ENCODE measurements at places on chromosomes 11 and 22.

DNA sequence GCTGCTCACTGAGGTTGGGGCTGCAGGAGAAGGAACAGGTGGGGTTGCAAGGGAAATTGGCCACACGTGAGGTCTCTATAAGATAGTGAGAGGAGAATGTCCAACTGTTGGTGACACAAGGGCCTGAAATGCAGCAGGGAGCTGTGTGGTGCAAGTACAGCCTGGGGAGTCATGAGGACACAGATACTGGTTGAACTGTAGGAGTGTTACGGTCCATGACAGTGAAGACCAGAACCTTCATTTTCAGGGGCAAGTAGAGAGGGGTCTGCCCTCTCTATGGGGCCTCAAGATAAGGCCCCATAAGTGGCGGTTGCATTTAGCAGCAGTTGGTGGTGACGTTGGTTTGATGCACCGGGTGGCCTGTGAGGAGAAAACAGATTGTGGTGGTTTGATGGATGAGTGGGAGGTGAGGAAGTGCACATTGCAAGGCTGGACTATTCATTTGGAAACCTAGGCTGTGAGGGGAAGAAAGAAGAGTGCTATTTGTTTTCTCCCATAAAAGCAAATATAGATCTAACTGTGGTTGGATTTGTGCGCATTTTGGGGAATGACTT, 39.4 kb downstream of the MICAL2 start:
- no peak for DNase-seq

- no peak for DNase-seq
Observed at GRCh38 chr22:22940961-22941605, 53.5 kb downstream of the IGLL5 start.

- no peak for DNase-seq
Observed at GRCh38 chr11:34331736-34332135, 26.1 kb downstream of the ABTB2 start.

DNA sequence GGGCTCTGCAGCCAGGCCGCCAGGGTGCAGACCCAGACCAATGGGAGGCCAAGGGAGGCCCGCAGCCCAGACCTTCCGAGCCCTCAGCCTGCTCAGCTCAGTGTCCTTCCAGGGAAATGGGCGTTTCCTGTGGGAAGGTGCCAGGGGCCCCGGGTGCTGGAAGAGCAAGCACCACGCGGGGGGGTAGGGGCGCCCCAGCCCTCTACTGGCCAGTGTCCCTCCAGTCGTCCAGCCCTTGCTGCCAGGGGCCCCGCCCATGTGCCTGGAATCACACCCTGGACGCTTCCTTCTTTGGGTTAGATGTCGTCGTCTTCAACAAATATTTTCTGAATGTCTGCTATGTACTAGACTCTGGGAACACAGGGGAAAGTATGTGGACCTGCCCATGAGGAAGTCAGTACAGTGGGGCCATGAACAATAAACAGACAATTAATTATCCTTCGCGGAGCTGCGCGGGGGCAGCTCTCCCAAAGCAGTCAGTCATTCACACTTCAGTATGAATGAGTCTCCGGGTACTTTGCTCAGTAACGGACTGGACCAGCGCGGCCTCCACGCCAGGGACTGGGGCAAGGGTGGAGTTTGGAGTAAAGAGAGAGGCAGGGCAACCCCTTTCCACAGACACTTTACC, 60.2 kb downstream of the CDKN1C start:
- DNase-seq = no peak

DNA sequence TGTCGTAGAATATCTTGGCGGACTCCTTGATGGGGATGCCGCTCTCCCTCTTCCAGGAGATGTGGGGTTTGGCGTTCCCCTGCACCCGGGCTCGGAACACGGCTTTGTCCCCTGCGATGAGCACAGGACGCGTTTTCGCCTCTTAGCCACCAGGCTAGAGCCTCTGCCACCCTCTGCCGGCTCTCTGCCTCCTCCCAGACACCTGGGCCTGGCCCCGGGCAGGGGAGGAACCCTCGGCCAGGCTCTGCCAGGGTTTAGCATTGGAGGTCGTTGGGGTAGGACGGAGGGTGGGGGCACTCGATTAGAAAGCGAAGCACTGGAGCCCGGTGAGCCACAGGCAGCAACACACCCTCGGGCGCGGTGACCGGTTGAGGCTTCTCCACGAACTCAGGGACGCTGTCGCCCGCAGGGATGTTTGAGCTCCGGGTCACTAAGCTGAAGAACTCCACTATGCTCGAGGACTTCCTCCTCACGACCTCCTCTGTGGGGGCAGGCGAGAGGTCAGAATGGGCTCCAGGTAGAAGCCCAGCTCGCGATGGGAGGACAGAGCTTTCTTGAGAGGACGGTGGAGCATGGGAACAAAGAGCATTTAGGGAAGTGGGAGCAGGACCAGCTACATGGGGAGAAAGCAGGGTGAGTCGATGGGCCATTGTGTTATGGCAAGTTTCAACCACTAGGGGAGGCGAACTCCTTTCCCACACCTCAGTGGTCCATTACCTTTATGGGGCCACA, 4.3 kb downstream of the IGSF22 start:
- no peak for DNase-seq

GRCh38 chr11:2315395-2316168, 13.8 kb downstream of the TSPAN32 start:
- DNase-seq = no peak

DNA sequence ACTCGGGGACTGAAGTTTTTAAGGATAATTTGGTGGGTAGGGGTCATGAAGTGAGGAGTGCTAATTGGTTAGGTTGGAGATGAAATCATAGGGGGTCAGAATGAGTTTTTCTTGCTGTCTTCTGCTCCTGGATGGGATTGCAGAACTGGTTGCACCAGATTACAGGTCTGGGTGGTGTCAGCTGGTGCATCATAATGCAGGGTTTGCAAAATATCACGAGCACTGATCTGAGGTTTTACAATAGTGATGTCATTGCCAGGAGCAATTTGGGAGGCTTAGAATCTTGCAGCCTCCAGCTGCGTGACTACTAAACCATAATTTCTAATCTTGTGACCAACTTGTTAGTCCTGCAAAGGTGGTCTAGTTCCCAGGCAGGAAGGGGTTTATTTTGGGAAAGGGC, 46.4 kb upstream of the CALCB start:
- DNase-seq = no peak

- no peak for DNase-seq
Observed at GRCh38 chr11:70650075-70650909, 252.0 kb downstream of the CTTN start.

DNA sequence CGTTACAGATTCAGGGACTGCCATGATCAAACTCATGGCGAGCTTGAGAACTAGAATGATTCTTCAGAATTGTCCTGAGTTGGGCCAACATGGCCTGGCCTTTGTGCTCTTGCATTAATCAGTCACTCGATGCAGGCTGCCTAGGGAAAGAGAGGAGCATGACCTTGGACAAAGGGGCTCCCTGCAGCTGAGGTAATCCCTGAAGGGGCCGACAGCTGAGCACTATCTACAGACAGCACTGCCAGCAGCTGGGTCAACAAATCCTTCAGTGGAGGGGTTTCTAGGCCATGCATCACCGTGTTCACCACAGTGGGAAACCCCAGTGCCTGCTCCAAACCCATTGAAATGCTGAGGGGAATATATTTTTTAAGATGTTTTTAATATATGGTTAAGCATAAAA, 159.5 kb upstream of the POU2AF2 start:
- peak; percentile 40 for DNase-seq

GRCh38 chr22:27896245-27896644, 22.8 kb downstream of the PITPNB start:
- no peak for DNase-seq

- peak; percentile 36 for DNase-seq
Observed at GRCh38 chr11:61701242-61701886, 21.2 kb downstream of the DAGLA start.

DNA sequence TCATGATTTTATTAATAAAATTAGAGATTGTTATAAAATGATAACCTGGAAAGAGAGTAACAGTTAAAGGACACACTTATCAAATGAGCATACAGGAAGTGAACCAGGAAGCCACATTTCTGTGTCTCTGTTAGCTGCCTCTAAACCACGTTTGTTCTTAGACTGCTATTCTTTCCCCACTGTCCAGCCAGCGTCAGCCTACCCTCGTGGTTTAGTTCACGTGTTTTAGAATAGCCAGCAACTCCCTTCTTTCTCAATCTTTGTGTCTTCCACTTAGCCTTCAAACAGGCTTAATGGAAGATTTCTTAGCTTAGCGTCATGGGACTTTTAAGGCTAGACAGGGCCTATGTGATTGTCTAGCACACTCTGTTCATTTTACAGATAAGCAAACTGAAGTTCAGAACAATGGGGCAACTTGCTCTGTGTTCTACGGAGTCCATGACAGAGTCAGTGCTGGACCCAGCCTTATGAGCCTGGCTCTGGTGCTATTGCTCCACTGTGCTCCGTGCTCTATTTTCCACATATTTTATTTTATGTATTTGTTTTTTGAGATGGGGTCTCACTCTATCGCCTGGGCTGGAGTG, 27.2 kb downstream of the GRAMD1B start:
- DNase-seq = no peak

GRCh38 chr11:46565232-46565840, 28.5 kb downstream of the AMBRA1 start:
- no peak for DNase-seq

GRCh38 chr11:44085330-44085729, 10.1 kb upstream of the EXT2 start:
- DNase-seq = no peak

DNA sequence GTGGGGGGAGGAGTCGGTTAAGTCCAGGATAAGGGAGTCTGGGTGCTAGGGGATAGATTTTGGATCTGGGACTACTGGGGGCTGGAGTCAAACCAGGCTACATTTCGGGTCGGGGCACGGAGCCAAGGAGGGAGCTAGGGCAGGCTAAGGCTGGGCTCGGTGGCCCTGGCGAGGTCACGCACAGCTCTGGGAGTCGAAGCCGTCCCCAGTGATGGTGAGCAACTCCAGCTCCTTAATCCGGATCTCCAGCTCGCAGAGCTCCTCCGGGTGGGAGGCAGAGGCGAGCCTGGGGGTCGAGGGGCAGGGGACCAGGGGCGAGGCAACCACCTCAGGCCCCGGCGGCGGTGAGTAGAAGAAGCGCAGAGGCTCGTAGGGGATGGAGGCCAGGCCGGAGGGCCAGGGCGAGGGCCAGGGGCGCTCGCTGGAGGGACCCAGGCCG, 544 bp downstream of the C11orf91 start:
- DNase-seq = no peak

GRCh38 chr11:122754553-122755322, 83.6 kb upstream of the CRTAM start:
- no peak for DNase-seq

- no peak for DNase-seq
Observed at GRCh38 chr11:10628508-10629236, 60.2 kb upstream of the LYVE1 start.

- no peak for DNase-seq
Observed at GRCh38 chr11:126413843-126414405, 58.4 kb downstream of the ST3GAL4 start.

- no peak for DNase-seq
Observed at GRCh38 chr11:64400102-64400501, 41.1 kb downstream of the RPS6KA4 start.

DNA sequence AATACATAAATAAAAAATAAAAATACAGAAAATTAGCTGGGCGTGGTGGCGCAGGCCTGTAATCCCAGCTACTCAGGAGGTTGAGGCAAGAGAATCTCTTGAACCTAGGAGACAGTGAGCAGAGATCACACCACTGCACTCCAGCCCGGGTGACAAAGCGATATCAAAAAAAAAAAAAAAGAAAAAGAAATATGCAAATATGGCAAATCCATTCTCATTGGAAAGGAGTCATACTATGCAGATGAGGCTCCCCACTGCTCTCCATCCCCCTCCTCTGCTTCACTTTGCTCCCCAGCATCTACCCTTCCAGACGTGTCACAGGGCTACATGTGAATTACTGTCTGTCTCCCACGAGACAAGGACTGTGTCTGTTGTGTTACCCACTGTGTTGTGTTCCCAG, 36.3 kb upstream of the PDGFB start:
- DNase-seq = no peak

DNA sequence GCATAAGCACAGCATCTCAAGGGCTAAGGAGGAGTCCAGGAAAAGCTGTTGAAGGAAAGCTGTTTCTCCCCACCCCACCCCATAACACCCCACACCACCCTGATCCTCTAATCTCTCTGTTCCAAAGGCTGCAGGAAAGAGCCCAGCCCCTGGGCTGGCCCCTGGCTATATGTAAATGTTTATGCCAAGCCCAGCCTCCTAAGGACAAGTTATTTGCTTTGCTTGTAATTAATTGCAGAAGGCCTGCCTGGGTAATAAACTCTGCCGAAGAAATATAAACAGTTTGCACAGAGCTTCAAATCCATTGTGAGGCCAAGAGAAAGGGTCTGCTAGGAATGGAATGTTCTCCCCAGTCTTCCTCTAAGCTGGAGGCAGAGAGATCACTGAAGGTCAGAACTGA, 21.2 kb downstream of the ARRB1 start:
- DNase-seq = no peak

DNA sequence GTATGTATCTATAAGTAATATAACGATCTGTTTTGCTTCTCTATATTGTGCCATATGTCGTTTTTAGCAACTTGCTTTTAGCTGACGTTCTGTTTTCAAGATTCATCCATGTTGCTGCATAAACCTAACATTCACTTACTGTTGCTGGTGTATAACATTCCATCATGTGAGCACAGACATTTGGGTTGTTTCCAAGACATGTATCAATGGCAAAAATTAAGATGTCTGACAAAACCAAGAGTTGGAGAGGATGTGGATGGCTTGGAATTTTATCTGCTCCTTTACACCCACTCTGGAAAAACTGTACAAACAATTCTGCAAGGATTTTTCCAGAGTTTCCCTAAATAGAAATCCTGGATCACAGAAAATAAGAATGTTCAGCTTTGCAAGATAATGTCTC, 40.9 kb downstream of the DGCR2 start:
- DNase-seq = no peak

GRCh38 chr11:6040874-6041273, 10.3 kb upstream of the OR56A1 start:
- DNase-seq = no peak

- DNase-seq = no peak
Observed at GRCh38 chr11:61505640-61506155, 2.9 kb upstream of the LRRC10B start.

- DNase-seq = no peak
Observed at GRCh38 chr11:35393098-35393497, 26.3 kb downstream of the SLC1A2 start.

DNA sequence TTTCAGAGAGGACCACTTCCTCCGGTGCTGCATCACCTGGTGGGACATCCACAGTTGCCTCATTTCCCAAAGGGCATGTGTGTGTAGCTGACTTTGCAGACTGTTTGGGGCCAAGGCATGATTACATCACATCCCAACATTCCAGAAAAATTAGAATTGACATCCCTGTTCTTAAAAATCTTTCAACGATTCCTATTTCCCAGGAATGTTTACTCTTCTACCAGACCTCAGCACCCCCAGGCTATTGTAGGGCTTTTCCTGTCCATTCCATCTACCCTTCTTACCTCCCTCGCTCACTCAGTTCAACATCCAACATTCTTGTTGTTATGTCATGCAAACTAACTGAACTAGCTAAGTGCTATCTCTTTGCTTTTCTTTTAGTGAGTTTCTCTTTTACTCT, 37.3 kb downstream of the PIWIL4 start:
- no peak for DNase-seq

GRCh38 chr11:104796301-104796700, 102.0 kb downstream of the CASP12 start:
- no peak for DNase-seq

All from NCI-H1417 treated with DMSO at 0.1 percent for 48 hours (cell line).